ENCODE measurements at places on chromosomes 1 and 21.
A peak's percentile ranks its signal among the peaks of the same experiment; 100 is the strongest.

DNA sequence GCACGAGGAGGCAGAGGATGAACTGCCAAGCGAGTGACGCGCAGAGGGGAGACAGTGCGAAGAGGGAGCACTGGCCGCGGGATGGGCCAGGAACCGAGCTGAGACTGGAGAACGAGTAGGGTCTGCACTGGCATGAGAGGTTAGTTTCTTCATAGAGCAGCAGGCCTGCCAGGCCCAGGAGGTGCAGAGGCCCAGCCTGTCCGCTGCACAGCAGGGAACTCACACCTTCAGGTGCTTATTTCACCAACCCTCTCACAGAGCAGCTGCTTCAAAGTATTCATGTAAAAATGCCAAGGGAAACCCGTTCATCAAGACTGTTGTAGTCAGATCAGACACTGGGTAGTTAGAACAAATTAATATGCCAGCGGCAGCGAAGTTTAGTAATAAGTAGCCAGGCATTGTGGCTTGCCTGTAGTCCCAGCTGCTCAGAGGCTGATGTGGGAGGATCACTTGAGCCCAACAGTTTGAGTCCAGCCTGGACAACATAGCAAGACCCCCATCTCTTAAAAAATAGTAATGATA is 144.5 kb downstream of the SLC45A1 start:
- DNase-seq: no peak

DNA sequence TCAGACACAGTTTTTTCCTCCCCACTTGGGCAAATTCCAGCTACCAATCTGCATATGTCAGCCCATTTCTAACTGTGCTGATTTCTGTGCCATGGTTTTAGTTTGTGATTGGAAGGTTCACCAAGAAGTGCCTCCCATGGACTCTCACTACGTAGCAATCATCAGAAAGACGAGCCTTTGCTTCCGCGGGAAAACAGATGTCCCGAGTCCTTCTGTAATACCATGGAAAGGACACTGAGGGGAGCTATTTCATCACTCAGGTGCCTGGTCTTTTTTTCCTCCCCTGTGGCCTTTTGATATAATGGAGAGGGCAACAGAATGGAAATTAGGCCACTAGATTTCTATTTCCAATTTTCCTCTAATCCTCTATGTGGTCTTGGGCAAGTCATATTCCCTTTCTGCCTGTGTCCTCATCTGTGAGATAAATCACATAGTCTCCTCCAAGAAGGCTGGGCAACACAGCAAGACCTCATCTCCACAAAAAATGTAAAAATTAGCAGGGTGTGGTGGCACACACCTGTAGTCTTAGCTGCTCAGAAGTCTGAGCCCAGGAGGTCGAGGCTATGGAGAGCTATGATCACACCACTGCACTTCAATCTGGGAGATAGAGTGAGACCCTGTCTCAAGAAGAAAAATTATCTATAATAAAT is 24.8 kb downstream of the LEMD1 start:
- peak; percentile 8 for DNase-seq

DNA sequence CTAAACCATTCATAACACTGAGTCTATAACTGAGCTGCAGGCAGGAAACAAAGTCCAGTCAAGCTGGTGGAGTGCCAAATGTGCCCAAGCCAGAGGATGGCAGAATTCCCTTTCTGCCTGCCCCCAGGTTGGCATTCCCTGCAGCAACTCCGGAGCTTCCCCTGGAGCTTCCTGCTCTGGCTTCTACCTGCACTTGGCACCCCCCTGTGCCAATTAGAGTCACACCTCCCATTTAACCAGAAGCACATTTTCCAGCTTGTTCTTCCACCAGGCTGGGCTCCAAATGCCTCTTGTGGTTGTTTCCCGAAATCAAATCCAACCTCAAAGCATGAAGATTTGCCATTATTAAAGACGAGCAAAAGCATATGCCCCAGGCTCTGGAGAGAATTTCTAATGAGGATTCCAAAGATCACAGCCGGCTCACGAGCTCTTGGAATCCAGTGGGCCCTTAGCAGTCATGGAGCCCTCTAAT is 294.5 kb downstream of the RRAGC start:
- DNase-seq: no peak

DNA sequence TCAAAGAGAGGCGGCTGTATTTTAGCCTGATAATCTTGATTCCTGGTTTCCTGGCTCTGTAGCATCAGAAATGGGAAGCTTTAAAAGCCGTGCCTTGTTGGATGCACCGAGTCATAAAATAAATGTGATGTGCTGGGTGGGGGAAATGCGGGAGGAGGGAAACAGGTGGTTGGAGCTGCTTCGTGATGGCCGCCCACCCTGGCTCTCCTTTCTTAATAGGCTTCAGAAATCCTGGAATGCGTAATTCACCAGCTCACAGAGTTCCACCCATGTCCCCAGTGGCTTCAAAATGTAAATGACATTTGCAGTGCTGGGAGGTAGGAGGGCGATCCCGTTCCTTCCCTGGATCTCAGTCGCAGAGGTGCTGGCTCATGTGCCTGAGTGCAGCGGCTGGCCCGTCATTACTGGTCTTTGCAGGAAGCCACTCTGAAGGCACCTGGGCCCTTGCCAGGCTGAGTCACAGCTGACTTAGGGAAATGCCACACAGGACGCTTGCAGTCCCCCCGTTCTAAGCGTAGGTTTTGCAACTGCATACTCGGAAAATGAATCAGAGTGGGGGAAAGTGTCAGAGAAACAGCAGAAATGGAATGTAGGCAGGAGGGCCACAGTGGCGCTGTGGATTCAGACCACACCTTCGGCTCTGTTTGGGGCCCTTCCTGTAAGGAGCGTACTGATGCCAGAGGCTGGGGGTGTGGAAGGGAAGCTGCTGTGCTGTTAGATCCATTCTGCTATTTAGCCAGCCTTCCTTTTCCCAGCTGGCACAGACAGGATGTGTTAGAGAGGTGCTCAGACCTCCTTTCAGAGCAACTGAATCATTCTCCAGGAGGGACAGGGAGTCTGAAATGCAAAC is 37.6 kb downstream of the GALNT2 start:
- DNase-seq: peak; percentile 93

GRCh38 chr1:197614916-197615692 is 160.2 kb downstream of the DENND1B start:
- DNase-seq: peak; percentile 20

- no peak for DNase-seq
Measured at GRCh38 chr1:81125672-81126071, 675.1 kb upstream of the ADGRL2 start.

Data from activated CD4-positive, alpha-beta T cell treated with anti-CD3 and anti-CD28 coated beads, Interleukin-2, amount 50 U/mL, for 48 hours (primary cell).